HCT116 (cell line): ENCODE measurements at places on chromosomes 11 and 22. TPM values are rescaled to one million over a fixed set of nuclear protein-coding genes. Genes with fewer than 3 reads are reported as not detected.

DNA sequence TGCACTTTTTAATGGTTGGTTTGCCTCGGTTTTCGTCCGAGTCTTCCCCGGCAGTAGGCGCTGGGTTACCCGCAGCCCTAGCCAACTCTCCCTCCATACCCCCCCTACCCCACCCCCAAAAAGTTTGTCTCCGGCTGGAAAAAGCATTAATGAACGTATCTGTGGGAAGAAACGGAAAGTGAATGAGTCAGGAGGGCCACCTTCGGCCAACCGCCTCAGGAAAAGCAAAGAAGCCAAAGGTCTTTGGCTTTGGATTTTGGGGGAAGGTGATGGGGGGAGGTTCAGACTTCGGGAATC lies 508 bp upstream of the FLI1 start:
- no peak for DNase-seq

- no peak for DNase-seq
Measured at GRCh38 chr11:100396266-100396665, 290.8 kb upstream of the ARHGAP42 start.

GRCh38 chr11:35237860-35238715 lies 99.1 kb downstream of the CD44 start:
- peak; percentile 80 for DNase-seq

ARHGAP42 gene
- 12.3 TPM for total RNA-seq

DNA sequence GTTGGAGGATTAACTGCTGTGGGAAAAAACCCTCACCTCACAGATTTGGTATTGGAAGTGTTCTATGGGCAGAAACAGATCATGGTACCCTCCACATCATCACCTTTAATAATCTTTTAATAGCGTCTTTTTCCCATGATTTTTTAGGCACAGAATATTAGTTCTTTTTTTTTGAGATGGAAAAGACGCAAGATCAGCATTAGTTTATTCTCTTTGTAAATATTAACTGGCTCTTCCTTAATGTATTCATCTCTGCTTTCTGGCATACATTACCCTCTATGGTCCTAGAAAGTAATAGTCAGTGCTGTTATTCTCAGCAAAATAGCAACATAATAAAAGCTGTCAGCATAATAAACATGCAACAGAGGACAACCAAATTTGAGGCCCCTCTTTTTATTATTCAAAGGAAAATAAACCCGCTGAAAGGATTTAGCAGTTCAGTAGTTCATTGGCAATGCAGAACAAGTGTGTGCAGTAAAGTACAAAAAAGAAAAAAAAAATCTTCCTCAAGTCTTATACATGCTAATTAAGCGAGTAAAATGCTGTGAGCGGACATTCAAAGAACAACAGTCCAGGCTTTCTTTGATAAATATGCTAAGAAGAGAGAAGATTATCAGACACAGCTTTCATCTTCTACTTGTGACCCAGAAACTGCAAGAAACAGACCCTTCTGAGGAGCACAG lies 37.5 kb upstream of the DDI1 start:
- DNase-seq = no peak

DNA sequence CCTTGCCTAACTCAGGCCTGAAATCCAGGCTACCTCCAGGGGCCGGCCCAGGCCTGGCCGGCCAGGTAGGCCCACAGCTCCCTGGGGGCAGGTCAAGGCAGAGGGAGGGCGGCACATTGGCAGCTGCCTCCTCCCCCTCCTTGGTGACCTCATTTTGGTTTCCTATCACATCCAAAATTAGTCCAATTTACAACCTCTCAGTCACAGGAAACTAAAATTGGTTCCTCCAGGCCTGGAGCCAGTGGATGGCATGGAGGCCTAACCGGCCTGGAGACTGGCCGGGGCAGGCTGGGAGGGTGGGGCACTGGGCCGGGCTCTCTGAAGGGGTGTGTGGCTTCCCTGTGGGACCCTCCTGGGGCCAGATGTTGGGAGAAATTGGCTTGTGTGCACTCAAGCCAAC lies 35.9 kb downstream of the LRRC10B start:
- no peak for DNase-seq

GRCh38 chr11:106507645-106508306 lies 430.3 kb downstream of the AASDHPPT start:
- no peak for DNase-seq

GRCh38 chr11:123306531-123306930 lies 111.5 kb upstream of the CLMP start:
- no peak for DNase-seq

RAB3IL1 gene
- total RNA-seq = 18.1 TPM

BTG4 gene
- not detected for total RNA-seq

MS4A6E gene
- not detected for total RNA-seq

CRYBB2 gene
- total RNA-seq = not detected

POU2AF3 gene
- not detected for total RNA-seq

- no peak for DNase-seq
Measured at GRCh38 chr22:50725597-50725996, 12.4 kb upstream of the ACR start.

DNA sequence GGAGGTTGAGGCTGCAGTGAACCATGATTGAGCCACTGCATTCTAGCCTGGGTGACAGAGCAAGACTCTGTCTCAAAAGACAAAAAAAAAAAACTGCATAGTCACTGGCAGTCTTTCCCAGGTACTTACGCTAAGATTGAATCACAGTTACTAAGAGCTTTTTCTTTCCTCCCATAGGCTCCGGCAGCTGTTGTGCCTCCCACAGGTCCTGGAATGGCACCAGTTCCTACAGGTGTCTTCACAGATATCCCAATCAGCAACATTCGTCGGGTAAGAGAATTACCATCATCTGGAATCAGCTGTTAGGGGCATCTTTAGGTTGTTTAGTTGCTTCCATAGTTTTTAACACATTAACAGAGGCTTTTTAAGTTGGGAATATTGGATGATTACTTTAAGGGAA lies 19.8 kb downstream of the DLAT start:
- DNase-seq = no peak

- no peak for DNase-seq
Measured at GRCh38 chr22:36368359-36368983, 19.3 kb downstream of the MYH9 start.

- DNase-seq = no peak
Measured at GRCh38 chr22:35862697-35863096, 145.0 kb downstream of the APOL5 start.

- no peak for DNase-seq
Measured at GRCh38 chr11:31807799-31808667, 3.1 kb downstream of the PAX6 start.

GRCh38 chr11:70628855-70629844 lies 230.8 kb downstream of the CTTN start:
- DNase-seq = no peak

DNA sequence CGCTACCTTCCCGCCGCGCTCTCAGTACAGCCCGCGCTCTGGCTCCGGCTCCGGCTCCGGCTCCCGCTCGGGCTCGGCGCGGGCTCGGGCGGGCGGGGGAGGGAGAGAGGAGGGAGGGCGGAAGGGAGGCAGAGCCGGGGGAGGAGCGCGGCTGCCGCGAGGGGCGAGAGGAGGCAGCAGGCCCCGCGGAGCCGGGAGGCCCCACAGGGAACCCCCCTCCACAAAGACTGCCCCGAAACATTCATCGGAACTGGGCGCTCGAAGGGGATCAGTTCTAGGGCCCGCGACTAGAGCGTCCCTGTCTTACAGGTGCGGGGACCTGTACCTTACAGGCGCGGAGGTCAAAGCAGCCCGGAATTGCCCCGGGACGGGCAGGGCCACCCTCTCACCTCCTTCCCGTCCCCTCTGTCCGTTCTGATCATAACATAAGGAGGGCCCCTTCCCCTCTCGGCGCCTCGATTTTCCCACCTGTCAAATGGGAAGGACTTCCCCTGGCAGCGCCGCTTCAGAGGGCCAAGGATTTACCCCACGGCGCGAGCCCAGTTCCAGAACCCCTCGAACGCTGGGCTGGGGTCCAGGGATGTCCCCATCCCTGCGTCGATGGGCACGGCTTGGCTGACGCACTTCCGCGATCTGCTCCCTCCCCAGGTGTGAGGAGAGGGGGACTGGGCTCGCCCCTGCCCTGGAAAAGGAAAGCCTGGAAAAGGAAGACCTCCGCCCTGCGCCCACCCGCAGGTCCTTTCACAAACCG lies at the start of gene SHISA8:
Gene SHISA8, minus strand, starts transcription at position 40 of the 751 bp plus-strand sequence. CDS start 407 bp downstream, outside the sequence.
- no peak for DNase-seq

- no peak for DNase-seq
Measured at GRCh38 chr11:79196950-79197349, 243.9 kb downstream of the TENM4 start.

DNA sequence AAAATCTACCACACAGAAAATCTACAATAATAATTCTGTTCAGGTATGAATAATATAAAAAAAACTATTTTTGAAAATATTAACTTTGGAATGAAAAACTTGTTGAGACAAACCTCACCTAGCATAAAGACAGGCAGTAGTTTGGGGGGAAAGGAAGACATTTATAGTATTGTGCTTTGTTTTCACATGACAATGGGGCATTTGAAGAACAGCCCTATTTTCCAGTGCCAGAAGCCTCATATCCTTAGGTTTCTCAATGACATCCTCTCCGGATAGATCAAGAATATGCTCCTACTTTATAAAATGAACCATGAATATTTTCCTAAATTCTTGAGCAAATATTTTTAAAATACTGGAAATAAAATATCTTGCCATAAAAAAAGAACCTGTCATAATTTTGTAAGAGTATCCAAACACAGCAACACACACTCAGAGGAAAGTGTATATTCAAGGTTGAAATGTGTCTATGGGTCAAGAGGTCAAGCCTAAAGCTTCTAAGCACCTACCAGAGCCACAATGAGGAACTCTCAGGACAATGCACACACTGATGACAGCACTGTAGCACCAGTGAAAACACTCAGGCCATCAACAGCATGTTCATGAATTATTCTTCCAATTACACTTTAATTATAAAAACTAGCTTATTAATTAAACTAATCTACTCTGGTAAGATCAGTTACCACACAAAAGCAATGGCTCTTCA lies 68.7 kb downstream of the MRTFA start:
- no peak for DNase-seq

- no peak for DNase-seq
Measured at GRCh38 chr11:92845805-92846204, 123.6 kb upstream of the MTNR1B start.

DNA sequence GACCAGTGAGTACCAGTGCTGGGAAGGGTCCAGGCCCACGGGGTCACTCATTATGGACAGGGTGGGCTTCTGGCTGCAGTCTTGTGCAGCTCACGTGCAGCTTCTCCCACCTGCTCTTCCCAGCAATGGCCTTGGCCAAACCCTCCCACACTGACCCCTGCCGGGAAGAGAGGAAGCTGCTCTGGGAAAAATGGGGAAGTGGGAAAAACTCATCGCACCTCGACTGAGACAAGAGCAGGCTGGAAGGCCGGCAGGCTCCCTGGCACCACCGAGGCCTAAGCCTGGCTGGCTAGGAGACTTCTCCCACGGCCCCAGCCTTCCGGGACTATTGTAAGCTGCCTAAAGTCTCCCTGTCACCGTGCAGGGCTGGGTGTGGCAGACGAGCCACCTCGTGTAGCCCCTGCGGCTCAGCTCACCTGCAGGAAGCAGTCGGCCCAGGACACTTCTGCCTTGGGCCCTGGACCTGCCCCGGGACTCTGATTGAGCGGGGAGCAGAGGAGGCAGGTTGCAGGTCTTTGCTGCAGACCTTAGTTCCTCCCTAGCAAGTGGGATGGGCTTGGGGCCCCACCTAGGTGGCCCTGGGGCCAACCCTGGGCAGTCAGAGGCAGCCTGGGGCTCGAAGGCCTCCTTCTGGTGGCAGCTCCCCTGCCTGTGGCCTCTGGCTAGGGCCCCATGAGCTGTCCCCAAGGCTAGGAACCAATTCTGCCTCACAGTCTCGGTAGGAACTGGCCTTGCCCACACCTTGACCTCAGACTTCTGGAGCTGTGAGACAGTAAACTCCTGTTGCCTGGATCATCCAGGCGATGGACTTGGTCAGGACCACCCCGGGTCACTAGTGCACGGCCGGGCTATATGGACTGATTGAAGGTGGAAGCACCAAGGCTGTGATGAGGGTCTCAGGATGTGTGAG lies 23.1 kb downstream of the MRGPRG start:
- peak; percentile 6 for DNase-seq

GRCh38 chr11:64934682-64935358 lies 873 bp downstream of the GPHA2 start:
- DNase-seq = no peak

ART1 gene
- total RNA-seq = not detected

DNA sequence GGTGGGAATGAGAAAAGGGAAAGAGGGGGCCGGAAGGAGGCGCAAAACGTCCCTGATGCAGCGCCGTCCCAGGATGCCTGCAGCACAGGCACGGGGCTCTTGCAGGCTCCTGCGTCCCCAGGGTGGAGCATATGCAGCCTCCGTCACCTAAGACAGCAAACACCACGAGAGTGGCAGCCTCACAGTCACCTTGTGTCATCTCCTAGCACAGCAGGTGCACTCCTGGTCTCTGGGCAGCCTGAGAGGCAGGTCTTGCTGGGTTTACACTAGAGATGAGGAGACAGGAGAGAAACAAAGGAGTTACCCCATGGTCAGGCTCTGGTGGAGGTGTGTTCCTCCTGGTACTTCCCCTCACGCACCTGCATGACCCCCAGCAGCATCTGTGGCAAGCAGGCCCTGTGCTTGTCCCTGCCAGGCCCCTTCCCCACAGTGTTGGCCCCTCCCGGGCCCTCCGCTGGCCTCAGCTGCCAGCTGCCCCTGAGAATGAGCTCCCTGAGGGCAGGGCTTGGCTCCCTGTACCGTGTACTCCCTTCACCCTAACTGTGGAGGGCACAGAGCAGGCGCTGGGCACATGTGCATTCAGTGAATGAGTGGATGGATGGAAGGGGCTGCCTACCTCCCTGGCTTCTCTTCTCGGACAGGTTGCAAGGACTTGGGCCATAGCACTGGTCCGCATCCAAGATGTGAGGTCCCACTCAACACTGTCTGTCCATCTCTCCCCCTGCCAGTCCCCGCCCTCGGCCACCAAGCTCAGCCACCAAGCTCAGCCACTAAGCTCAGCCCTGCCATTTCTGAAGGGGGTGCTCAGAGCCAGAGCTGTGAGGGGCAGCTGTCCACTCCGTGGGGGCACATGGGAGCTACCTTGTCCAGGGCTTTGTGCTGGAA lies 988.6 kb downstream of the BRD1 start:
- no peak for DNase-seq

AMPD3 gene
- total RNA-seq = 25.9 TPM

DNA sequence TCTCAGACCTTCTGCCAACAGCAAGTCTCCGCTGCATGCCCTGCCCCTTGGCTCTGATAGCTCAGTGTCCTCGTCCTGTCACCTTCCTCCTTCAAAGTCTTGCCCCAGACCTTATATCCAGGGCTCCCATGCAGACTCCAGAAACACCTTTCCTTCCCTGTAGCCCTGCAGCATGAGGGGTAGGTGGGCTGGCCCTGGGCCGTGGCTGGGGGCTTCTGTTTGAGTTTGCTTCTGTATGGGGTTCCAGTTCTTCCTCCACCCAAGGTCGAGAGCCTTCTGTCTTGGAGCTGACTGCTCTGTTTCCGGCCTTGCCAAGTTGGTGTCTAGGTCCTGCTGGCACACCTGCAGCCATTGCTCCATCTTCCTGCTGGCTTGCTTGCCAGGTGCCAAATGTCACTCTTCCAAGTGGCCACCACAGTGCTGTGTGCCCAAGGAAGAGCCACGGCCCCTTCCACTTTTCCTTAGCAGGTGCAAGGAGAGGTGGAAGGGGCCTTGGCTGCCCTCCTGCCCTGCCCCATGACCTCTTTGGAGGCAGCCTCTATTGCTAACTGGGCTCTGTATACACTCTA lies 74.8 kb upstream of the NECTIN1 start:
- no peak for DNase-seq

GRCh38 chr11:11464555-11464954 lies 111.5 kb upstream of the CSNK2A3 start:
- no peak for DNase-seq
